ENCODE measurements at places on chromosomes 6 and 20. TPM values are rescaled to one million over a fixed set of nuclear protein-coding genes. Genes with fewer than 3 reads are reported as not detected.

Gene CFB
- total RNA-seq: 0.96 TPM

Gene MACROD2
- not detected for total RNA-seq

Gene SLC12A5
- 0.49 TPM for total RNA-seq

Gene SYCP2L
- total RNA-seq: 0.25 TPM

Gene ZNF311
- 1.0 TPM for total RNA-seq

All from activated CD4-positive, alpha-beta T cell treated with anti-CD3 and anti-CD28 coated beads for 36 hours (primary cell).